ENCODE measurements at places on chromosomes 1 and 21. TPM values are rescaled to one million over a fixed set of nuclear protein-coding genes. Genes with fewer than 3 reads are reported as not detected.
A peak's percentile ranks its signal among the peaks of the same experiment; 100 is the strongest.

SLFNL1 gene
- not detected for total RNA-seq

NTMT2 gene
- not detected for total RNA-seq

DNA sequence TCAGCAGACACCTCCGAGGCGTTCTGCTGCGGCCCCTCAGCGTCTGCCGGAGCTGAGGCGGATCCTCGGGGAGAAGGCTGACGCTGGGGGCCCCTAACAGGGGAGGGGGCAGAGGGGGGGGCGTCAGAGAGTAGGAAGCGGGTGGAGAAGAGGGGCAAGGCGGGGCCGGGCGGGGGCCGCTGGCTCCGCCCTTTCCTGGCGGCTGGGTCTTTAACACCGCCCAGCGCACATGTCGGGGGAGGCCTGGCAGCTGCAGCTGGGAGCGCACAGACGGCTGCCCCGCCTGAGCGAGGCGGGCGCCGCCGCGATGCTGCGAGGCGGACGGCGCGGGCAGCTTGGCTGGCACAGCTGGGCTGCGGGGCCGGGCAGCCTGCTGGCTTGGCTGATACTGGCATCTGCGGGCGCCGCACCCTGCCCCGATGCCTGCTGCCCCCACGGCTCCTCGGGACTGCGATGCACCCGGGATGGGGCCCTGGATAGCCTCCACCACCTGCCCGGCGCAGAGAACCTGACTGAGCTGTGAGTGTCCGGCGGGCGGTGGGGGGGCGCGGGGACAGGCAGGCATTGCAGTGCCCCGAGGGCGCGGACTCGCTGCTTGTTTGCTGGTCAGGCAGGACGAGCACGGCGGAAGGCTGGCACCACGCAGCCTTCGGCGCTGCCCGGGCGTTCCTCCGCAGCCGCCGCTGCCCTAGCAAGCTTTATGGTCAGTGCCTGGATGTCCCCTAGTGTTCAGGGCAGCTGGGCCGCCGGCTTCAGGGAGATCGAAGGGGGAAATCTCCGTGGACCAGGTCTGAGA, at the start of gene NTRK1:
NTRK1 (plus strand) TSS at position 238 of the 796 bp plus-strand sequence; CDS start at position 308, 70 bp downstream.
- no peak for DNase-seq

GRCh38 chr1:81827942-81828341, 27.2 kb downstream of the ADGRL2 start:
- no peak for DNase-seq

OR2L2 gene
- total RNA-seq: 0.05 TPM

ETV3L gene
- total RNA-seq: not detected

DNA sequence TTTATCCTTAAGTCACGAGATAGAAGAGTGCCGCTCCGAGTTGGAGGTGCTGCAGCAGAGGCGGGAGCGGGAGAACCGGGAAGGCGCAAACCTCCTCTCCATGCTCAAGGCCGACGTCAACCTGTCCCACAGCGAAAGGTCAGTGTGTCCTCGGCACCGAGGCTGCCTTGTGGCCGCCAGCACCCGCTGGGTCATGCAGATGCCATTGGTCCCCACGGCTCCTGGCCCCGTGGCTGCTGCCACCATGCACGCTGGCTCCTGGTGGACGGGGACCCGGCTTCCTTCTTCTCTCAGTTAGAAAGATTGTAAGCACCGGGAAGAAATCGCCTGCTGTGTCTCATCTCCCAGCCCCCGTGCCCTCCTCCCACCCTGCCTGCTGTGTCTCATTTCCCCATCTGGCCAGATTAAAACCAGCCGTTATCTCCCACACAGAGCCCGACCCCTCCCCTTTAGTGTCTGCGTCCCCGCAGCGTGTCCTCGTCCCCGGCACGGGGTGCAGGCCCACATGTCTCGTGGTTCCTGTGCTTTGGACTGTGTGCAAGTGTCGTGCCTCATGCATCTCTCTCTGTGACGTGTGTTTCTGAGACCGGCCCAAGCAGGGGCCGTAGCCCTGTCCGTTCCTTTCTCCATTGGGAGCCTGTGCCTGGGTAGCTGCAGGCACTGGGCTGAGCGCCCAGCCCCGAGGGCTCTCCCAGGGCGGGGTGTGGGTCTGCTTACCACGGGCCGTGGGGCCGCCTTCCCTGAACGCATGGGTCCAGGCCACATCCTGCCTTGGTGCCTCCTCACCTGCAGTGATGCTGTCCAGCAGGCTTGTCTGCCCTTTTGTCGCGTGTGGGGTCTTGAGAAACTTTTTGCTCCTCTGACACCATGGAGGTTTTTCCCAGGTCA, 62.1 kb downstream of the PCNT start:
- DNase-seq: no peak

GRCh38 chr21:35737899-35738346, 322.4 kb downstream of the SETD4 start:
- no peak for DNase-seq

DNA sequence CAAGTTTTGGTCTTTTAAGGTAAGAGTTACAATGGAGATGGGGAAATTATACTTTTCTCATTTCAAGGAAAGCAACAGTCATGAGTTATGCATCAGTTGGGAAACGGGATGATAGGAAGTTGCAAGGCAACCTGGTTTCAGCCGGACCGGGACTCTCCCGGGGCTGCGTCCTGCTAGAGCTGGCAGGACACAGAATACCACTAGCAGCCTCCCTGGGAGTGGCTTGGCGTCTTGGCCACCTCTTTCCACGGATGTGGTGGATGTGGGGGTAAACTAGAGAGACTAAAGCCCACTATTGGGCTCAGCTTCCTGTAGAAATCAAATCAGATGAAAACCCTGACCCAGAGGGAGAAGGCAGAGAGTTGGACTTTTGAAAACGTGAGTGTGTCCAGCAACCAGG, 71.9 kb downstream of the ADARB1 start:
- DNase-seq: no peak

DNA sequence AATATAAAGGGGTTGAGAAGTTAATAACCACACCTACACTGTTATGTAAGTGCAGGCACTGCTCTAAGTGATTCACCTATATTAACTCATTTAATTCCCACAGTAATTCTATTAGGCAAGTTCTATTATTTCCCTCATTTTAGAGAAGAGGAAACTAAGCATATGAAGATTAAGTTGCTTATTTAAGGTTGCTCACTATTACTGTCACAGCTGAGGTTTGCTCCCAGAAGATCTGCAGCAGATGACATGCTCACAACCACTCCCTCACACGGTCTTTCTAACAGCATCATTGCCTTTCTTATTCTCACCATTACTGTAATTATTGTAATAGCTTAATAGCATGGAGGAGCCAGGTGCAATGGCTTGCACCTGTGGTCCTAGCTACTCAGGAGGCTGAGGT, 196.4 kb upstream of the GREM2 start:
- no peak for DNase-seq

DNA sequence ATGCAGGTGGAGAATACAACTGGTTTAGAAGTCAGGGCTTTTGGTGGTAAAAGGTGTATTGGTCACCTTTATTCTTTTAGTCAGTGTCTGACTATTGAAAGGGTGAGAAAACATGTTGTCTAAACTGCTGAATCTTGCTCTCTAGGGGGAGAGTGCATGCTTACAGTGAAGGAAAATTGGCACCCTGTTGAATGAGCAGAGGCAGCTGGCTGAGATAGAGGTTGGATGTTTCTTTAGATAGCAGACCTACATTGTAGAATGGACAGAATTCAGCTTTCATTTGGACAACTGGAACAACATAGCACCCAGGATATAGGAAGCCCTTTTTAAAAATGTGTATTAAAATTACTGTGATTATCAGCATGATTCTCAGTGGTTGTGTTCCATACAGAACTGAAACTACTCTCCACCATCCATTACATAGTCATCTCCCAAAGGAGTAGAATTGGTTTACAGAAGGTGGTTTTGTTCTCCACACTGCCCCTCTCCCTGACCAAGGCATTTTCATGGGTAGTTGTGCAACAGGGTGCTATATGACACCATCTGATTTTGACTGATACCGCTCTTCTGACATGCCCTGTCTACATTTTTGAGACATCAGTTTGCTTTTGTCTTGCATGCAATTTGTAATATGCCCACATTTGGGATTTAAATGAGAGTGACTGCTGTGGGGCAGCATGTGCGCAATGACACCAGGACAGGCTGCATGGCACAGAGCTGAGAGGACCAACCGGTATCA, 16.2 kb downstream of the RHOU start:
- no peak for DNase-seq

- DNase-seq: peak; percentile 72
Observed at GRCh38 chr1:160205242-160206035, at the start of gene PEA15. Gene PEA15, plus strand, starts transcription at chr1:160205384. Its CDS starts 6,161 bp downstream, at chr1:160211545.

DNA sequence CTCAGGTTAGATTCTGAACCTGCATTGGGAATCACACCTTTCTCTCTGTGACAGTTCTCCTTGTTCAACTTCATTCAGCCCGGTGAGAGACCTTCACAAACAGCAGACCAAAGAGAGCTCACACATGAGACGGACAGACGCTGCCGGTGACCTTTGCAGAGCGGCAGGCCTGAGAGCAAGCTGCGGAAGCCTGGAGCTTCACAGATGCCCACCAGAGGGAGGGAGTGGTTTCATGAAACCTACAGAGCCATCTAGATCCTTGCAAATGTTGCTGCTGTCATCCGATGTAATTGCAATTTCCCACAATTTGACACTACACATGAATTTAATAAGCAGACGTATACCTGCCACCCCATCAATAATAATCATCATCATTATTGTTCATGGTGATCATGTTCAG, 39.4 kb downstream of the GRIK3 start:
- no peak for DNase-seq

- no peak for DNase-seq
Observed at GRCh38 chr1:37338658-37339057, 135.7 kb upstream of the ZC3H12A start.

GRCh38 chr1:17281775-17282181, 26.2 kb upstream of the PADI4 start:
- DNase-seq: no peak

FCRL2 gene
- total RNA-seq: not detected

DNA sequence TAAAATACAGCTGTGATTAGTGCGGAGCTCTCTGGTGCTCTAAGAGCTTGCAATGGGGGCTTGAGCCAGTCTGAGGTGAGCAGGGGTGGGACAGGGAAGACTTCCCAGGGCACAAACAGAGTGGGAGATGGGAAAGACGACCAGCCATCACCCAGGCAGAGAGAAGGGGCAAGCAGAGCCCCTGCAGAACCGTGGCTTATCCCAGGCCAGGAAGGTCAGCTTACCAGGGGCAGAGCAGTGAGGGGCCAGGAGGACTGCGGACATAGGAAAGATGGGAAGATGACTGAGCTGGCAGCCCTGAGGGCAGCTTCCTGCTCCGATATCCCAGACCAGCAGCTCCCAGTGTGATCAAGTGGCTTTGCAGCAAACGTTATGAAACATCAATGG, 55.4 kb upstream of the IFFO2 start:
- DNase-seq: peak; percentile 42

DNA sequence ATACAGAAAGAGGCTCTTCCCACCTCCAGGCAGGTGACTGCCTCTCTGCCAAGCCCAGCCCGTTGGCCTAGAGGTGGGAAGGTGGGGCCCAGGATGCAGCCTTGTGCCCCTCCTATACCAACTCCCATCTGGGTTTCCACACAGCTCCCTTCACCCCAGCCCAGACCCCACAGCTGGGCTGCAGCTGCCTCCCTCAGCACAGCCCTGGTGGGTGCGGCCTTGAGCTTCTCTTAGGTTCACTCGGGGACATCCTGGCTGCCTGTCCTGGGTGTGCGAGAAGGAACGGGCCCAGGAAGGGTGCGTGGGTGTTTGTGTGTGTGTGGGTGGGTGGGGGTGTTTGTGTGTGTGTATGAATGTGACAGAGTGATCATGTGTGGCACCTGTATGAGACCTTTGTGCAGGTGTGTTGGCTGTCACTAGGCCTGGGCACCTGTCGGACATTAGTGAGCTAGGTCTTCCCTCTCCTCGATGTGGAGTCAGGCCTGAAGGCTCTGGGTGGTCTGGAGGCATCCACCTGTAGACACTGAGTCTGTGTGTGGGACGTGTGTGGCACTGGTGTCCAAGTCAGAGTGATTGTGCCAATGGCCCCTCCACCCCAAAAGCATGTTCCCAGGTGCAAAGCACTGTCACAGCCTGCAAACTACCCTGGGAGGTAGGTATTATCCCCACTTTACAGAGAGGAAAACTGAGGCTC, 30.7 kb downstream of the FOXO6 start:
- no peak for DNase-seq

GRCh38 chr1:61436016-61436415, 288.9 kb downstream of the TM2D1 start:
- DNase-seq: no peak

DNA sequence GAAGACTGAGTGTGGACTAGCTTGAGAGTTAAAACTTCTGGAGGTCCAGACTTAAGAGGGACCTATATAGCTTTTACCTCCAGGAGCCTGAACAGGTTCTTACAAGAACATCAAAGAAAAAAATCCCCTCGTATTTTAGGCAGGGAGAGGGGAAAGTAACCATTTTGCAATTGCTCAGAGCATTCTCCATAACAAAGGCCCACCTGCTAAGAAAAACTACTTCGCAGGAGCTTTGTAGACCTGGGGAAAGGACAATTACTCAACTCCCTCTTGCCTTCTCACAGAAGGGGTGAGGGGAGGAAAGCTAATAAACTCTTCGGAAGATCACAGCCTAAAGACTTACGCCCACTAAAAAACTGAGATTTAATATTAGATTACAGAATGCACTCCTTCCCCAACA, 86.3 kb downstream of the RERE start:
- DNase-seq: no peak

DNA sequence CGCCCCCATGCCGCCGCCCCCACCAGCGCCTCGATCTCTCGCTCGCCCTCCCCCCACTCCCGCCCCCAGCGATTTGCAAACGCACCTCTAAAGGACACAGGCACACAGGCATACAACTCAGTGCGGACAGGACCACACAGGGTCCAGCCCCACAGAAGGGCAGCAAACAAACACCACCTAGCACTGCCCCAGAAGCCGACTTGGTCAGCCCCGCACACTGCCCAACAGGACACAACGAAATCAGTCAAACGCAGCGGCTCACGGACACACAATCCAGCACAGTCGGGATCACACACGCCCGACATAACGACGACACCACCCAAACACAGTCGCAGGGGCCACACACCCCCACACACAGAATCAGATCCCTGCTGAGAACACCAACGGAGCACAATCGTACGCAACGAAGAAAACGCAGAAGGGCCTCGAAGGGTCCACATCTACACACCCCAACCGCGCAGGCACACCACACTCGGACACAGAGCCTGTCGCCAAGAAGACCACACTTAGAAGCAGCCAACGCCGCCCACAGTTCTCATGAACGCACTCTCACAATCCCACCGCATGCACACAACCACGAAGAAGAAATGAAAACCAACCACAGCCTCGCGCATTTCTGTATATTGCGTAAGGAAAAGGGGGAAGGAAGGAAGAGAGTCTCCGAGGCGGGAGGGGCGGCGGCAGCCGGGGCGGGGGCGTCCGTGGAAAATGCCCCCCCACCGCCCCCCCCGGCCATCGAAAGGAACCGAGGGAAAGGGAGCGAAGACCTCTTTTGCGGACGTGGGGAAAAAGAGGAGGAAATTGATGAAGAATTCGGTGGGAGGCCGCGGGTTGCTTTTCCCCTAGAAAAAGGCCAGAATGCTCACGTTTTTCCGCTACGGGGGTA, 481 bp downstream of the TAL1 start:
- DNase-seq: no peak

- DNase-seq: no peak
Observed at GRCh38 chr1:9884805-9885204, 25.3 kb downstream of the CTNNBIP1 start.

DNA sequence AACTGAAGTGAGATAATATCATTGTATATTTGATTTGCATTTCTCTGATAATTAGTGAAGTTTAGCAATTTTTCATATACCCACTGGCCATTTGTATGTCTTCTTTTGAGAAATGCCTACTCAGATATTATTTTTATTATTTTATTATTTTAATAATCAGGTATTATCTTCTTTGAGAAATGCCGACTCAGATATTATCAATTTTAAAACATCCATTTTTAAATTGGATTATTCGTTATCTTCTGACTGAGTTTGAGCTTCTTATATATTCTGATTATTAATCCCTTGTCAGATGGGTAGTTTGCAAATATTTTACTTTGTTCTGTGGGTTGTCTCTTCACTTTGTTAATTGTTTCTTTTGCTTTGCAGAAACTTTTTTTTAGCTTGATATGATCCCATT, 37.7 kb downstream of the KMO start:
- no peak for DNase-seq

Data from left lobe of liver (tissue), 2 donors.